Caudate nucleus (tissue), 63 donors: ENCODE measurements at places on chromosomes 12 and 14.

GRCh38 chr14:51203881-51204280, 36.2 kb upstream of the TMX1 start:
- DNase-seq, result no peak

DNA sequence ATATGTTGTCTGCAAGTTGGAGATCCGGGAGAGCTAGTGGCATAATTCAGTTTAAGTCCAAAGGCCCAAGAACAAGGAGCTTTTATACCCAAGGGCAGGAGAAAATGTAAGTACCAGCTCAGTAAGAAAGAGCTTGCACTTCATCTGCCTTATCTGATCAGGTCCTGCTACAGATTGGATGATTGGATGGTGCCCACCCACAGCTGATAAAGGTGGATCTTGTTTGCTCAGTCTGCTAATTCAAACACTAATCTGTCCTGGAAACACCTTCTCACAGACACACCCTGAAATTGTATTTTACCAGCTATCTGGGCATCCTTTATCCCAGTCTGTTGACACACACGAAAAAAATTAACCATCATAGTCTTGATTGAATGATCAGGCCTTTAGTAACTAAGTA, 230.7 kb upstream of the SLC16A7 start:
- DNase-seq, result no peak

DNA sequence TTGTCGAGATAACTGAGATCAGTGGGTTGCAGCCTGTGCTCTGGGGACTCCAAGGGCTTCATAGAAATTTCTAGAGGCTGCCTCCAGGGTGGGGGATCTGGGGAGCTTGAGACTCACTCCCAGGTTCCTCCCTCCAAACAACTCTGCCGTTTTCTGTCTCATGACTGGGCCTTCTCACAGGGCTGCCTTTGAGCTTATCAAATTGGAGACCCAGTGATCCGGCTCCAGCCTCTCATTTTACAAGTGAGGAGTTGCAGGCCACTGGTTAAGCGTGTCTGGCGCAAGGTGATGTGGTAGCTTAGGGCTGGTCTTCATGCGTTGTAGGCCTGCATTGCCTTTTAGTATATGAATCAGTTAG, 85.8 kb downstream of the SLC25A47 start:
- DNase-seq, result no peak

- no peak for DNase-seq
These were observed 167.4 kb downstream of the DICER1 start for GRCh38 chr14:94989946-94990345.

DNA sequence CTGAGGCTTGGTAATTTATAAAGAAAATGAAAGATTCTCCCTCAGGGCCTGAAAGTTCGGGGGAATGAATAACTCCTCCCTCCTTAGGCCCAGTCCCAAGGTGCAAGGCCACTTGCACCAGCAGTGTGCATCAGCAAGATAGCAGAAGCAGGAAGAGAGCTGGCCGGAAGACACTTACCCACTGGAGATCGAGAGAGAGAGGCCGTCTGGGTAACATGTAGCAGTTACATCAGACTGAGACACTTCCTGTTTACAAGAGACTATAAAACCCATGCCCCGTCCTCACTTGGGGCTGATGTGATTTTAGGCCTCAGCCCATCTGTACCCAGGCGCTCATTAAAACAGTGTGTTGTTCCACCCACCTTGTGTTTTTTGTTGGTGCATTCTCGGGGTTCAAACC, 85.2 kb downstream of the TMTC3 start:
- no peak for DNase-seq

DNA sequence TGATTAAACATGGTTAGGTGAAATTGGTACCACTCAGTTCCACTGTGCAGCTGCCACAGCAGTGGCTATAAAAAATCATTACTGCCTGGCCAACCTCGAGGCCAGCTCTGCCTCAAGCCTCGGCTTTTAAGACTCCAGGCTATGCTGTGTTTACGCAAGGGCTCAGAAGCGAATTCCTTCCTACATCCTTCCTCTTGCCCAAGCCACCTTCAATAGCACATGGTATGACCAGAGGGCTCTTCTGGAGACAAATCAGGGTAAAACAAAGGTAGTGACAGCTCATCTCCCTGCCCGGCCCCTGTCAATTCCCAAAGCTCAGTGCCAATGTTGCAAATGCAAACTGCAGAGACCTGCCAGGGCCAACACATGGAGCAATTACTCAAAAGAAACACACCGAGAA, 31.9 kb downstream of the NUAK1 start:
- no peak for DNase-seq

DNA sequence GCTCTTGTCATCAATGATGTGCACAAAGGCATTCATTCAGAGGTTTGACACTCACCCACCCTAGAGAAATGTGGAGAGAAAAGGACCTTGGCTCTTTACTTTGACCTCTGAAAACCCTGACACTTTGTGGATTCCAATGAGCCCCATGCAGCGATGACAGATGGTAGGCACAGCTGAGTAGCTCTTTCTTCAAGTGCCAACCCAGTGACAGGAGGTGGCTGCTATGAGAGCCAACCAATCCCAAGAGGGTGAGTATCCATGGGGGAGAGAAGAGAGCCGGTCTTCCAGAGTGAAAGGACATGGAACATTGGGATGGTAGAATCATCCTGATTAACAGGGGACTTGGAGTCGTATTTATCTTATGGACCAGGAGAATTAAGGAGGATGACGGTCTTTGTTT, 17.8 kb downstream of the SLC8A3 start:
- DNase-seq, result no peak

DNA sequence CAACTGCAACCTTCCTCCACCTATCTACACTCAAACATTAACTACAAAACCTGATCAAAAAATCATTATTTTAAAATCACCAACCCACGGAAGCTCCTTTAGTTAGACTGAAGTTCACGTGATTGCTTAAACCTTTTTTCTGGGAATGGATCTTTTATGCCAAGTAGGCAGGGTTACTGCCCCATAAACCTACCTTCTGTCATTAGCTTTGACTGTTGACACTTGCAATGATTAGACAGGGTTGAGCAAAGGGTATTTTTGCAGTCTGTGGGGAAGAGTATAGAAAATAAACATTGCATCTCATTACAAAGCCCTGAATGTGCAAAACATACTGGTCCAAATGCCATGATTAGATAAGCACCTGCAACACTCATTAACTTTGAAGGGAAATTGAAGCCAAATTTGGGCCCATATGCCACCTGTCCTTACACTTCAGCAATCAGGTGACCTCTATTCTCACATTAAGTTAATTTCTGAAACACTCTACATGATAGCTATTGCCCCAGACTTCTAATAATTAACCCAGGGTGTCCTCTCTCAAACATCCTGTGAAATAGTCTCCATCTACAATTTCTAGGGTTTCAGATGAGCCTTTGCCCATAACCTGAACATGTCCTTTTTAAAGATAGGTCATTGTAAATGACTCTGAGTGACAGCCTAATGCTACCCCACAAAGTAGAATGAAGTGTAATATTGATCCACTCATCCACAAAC, 156.0 kb upstream of the PLEKHG7 start:
- no peak for DNase-seq

- DNase-seq, result no peak
These were observed 111.5 kb downstream of the SRGAP1 start for GRCh38 chr12:63955831-63956666.

- no peak for DNase-seq
These were observed at the start of gene VSX2 for GRCh38 chr14:74238974-74239847. TSS of gene VSX2 (plus strand) at chr14:74239449. CDS start at chr14:74239562, 113 bp downstream.

- no peak for DNase-seq
These were observed 195.0 kb downstream of the PHLDA1 start for GRCh38 chr12:75836533-75836932.

DNA sequence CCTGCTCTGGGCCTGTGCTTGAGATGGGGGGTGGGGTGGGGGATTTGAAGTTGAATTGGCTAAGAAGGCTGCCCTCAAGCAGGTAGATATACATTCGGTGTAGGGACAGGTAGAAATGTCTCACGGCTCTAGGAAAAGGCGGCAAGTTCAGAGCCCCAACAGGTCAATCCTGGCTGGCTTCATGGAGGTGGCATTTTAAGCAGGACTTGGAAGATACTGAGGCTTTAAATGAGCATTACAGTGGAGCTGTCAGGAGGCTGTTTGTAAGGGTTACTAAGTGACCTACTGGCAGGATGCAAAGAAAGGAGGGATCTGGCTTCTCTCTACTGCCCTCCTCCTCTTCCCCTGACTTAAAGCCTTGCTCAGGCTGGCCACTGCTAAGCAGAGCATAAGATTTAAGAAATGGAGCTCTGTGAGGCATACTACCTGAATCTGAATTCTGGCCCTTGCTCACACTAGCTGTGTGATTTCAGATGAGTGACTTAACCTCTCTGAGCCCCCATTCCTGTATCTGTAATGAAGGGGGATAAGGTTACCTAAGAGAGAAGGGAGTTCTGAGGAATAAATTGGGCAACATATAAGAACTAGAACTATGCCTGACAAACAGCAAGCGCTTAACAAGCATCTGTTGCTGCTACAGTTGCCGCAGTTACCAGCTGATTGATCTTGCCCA, 61.6 kb downstream of the SLC24A4 start:
- no peak for DNase-seq

GRCh38 chr12:62210422-62210821, 49.8 kb upstream of the USP15 start:
- no peak for DNase-seq

DNA sequence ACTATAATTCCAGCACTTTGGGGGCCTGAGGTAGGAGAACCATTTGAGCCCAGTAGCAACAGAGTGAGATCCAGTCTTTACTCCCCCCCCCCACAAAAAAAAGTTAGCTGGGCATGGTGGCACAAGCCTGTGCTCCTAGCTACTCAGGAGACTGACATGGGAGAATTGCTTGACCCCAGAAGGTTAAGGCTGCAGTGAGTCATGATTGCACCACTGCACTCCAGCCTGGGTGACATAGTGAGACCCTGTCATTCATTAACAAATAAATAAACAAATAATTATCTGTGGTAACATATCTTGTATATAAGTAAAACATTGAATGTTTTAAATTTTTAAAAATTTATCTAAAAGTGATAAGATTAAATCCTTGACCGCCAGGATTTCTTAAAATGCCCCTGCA, 4.8 kb downstream of the ENTPD5 start:
- DNase-seq, result no peak

DNA sequence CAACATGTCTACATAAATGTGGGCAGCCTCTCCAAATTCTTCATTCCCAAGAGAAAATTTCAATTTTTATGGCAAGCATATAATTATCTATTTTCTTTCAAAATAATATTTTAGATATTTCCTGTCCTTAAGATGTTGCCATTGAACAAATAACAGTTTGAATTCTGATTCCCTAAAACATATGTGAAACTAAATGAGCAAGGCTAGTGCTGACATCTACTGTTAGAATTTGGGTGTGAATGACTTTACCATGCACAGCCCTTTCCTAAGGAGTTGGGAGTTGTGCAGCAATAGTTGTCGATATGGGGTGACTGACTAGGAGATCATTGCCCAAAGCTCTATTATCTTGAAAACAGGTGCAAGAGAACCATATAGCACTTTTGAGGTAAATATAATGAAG, 108.2 kb upstream of the SLC38A4 start:
- DNase-seq, result no peak
